ENCODE measurements at places on chromosomes 3 and 15. TPM values are rescaled to one million over a fixed set of nuclear protein-coding genes. Genes with fewer than 3 reads are reported as not detected.

Gene NR2F2
- not detected for total RNA-seq

Gene C3orf49
- not detected for total RNA-seq

Gene TTC21A
- 1.8 TPM for total RNA-seq

Gene CYP1A2
- total RNA-seq: not detected

Gene SPESP1
- 1.5 TPM for total RNA-seq

Gene GPX1
- 177 TPM for total RNA-seq

Gene MNS1
- 0.10 TPM for total RNA-seq

- H3K27me3 ChIP-seq: peaks cover 4% of the 10 kb centered on the region
- peaks cover 23% of the 10 kb centered on the region for H3K4me1 ChIP-seq
- H3K4me3 ChIP-seq: no peak overlapping the region
Observed at GRCh38 chr3:112667599-112667998, 26.7 kb upstream of the CCDC80 start.

DNA sequence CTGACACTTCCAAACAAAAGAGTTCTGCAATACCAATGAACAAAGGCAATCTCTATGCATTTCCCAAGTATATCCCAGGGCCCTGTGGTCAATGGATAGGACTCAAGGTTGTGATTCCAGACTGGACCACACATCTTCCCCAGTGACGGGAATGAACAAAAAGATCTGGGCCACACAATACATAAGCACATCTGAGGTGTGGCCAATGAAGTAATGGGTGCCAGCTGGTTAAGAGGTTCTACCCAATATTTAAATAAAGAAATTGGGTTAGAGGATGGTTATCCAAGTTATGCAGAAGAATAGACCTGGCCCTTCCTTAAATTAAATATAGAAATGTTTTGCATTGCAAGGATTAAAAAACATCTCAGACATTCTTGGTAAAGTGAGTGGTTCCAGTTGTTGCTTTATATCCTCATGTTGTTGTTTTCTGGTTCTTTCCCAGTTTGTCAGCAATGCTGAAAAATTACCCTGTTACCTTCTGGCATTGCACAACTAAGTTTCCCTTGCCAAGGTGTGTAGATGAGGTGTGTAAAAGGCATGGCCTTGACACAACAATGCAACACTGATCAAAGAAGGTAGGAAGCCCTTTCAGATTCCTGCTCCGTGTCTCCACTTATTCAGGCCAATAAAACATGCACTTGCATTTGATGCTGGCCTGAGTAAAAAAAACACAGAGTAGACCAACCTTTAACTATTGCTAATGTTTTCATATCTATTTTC lies 86.5 kb downstream of the PRICKLE2 start:
- H3K27me3 ChIP-seq: peaks cover 2% of the 10 kb centered on the region
- H3K27ac ChIP-seq: no peak overlapping the region
- H3K4me1 ChIP-seq: no peaks in the 10 kb centered on the region
- no peak overlapping the region for H3K4me3 ChIP-seq
- no peak for DNase-seq
- H3K36me3 ChIP-seq: no peaks in the 10 kb centered on the region

DNA sequence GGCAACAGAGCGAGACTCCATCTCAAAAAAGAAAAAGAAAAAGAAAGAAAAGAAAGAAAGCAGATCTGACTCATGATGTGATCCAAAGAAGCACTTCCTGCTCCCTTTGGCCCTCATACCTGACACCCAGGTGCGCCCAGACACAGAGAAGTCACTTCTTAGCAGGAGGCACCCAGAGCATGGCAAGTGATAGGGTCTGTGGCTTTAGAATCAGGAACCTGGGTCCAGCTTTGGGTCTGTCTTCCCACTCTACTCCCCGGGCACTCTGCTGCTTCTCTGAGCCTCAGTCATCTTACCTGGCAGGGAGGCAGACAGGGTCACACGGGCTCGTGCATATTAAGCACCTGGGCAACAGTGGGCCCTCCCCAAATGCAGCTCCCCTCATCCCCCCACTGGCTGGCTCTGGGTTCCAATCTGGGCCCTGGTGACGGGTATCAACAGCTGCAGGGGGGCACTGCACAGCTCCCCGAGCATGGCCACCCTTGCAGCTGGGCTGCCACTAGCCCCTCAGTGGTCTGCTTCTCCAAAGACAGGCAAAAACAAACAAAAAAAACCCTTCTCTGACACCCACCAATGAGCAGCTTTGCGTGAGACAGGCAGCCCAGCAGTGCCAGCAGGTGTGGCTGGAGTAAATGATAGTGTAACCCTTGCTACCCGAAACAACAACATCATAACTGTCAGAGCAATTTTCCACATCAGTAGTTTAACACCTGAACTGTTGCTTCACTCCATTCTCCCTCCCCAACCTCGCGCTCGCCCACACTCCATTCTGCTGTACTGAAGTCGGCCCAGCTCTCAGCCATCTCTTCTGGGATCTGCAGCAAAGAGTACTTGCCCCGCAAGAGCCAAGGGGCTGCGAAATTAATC lies 99.8 kb downstream of the MEGF11 start:
- no peak overlapping the region for H3K4me3 ChIP-seq
- no peak for DNase-seq
- no peaks in the 10 kb centered on the region for H3K36me3 ChIP-seq
- no peaks in the 10 kb centered on the region for H3K4me1 ChIP-seq
- H3K27ac ChIP-seq: no peak overlapping the region
- H3K27me3 ChIP-seq: no peaks in the 10 kb centered on the region

GRCh38 chr3:32734756-32735155 lies 49.8 kb downstream of the CNOT10 start:
- no peaks in the 10 kb centered on the region for H3K4me1 ChIP-seq
- no peaks in the 10 kb centered on the region for H3K27me3 ChIP-seq

DNA sequence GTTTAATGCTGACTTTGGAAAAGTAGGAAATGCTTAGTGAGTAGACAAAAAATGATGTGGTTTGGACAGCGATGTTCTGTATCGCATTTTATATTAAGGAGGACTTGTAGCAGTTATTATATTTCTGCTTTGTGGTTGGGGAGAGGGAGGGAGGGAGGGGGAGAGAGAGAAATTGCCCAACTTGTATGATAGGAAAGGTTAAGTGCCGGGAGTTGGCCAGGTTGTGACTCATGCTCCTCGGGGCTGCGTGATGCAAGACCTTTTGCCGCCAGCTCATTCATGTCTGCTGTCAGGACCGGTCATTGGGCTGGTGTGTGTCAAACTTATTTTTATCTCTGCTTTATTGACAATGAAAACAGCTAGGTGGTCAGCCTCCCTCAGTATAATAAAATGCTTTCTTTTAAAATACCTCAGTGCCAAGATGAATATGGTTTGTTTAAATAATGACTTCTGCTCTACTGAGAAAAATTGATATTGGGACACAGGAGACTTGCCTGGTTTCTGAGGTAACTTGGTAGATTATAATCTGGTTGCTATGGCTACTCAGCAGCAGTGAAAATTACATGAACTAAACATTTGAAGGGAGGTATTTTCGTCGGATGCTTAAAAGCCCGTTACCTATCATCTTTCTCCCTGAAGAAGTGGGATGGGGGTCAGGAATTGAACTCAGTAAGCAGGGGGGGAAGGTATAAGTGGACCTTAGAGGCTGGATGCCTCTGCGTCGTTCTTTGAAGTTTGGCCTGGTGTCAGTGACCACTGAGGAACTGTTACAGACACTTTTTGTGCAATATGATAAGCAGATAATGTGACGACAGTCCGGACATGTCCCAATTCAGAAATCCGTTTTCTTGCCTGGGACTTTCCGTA lies 90.7 kb downstream of the FNDC3B start:
- no peaks in the 10 kb centered on the region for H3K27me3 ChIP-seq
- peak overlapping the region; percentile 64 for H3K27ac ChIP-seq
- peak; percentile 81 for DNase-seq
- no peaks in the 10 kb centered on the region for H3K36me3 ChIP-seq
- peak overlapping the region; percentile 17 for H3K4me3 ChIP-seq

GRCh38 chr3:43256714-43257461 lies 29.5 kb upstream of the SNRK start:
- no peak overlapping the region for H3K4me3 ChIP-seq
- no peaks in the 10 kb centered on the region for H3K36me3 ChIP-seq
- no peaks in the 10 kb centered on the region for H3K27me3 ChIP-seq
- H3K27ac ChIP-seq: no peak overlapping the region
- DNase-seq: no peak

DNA sequence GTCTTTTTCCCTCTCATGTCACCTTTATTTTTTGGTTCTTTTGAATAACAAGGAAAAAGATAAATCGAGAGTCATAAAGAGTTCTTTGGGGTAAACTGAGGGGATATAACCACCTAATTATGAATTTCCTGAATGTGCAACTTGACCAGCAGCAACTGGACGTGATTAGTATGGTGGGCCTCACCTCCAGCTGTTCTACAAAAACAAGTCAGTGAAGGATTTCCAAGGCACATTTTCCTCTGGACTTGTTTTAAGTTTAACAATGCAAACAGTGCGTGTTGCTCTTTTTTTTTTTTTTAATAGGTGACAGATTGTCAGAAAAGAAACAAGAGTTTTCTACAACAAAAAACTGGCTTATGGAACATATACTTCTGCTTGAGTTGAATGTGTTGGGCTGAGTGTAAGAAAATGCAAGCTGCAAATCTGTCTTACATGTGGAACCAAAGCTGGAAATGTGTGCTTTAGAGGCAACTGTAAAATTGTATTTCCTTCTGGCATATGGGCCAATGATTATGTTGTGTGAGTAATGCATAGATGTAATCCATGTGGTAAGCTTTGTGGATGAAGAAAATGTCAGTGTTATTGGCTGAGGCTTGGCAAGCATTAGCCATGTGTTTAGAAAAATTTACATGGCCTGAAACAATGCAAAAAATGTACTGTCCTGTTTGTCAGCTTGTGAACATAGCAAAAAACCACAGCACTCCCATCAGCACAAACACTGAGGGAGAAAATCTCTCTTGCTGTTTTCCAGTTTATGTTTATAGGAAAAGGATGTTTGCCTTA lies 44.5 kb upstream of the FNDC3B start:
- H3K4me3 ChIP-seq: no peak overlapping the region
- peaks cover 1% of the 10 kb centered on the region for H3K36me3 ChIP-seq
- peaks cover 3% of the 10 kb centered on the region for H3K4me1 ChIP-seq
- no peak for DNase-seq
- peaks cover 7% of the 10 kb centered on the region for H3K27me3 ChIP-seq

GRCh38 chr3:10145685-10146084 lies 4.1 kb downstream of the VHL start:
- H3K36me3 ChIP-seq: peaks cover 48% of the 10 kb centered on the region
- DNase-seq: no peak
- no peaks in the 10 kb centered on the region for H3K27me3 ChIP-seq
- peak overlapping the region; percentile 48 for H3K27ac ChIP-seq

GRCh38 chr3:61530355-61530754 lies 31.0 kb upstream of the PTPRG start:
- H3K36me3 ChIP-seq: no peaks in the 10 kb centered on the region
- no peaks in the 10 kb centered on the region for H3K27me3 ChIP-seq
- no peak overlapping the region for H3K4me3 ChIP-seq

- H3K27me3 ChIP-seq: no peaks in the 10 kb centered on the region
- H3K36me3 ChIP-seq: peaks cover 55% of the 10 kb centered on the region
- H3K4me3 ChIP-seq: no peak overlapping the region
- no peak for DNase-seq
- peaks cover 76% of the 10 kb centered on the region for H3K4me1 ChIP-seq
- H3K27ac ChIP-seq: no peak overlapping the region
Observed at GRCh38 chr3:73009750-73010149, 13.1 kb downstream of the PPP4R2 start.

All from activated CD4-positive, alpha-beta memory T cell treated with anti-CD3 and anti-CD28 coated beads for 36 hours (primary cell).